Lung microvascular endothelial cell (primary cell): ENCODE measurements at places on chromosomes 16 and 17.
A peak's percentile ranks its signal among the peaks of the same experiment; 100 is the strongest.

DNA sequence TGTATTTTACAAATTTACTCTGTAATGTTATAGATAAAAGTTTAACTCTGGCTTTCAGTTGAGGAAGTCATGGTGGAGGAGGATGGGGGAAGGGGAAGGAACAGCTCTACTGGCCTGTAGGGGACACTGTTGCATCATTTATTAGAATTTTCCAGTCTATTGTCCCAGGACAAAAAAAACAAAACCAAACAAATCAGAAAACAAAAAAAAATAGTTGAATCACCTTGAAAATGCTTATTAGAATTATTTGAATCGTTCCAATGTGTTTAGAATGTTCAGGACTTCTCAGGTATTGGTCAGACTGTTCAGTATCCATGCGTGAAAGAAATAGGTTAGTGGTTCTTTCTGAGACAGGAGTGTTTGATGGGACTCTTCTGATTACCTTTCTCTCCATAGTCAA, 242.0 kb downstream of the FTO start:
- DNase-seq: peak; percentile 71

DNA sequence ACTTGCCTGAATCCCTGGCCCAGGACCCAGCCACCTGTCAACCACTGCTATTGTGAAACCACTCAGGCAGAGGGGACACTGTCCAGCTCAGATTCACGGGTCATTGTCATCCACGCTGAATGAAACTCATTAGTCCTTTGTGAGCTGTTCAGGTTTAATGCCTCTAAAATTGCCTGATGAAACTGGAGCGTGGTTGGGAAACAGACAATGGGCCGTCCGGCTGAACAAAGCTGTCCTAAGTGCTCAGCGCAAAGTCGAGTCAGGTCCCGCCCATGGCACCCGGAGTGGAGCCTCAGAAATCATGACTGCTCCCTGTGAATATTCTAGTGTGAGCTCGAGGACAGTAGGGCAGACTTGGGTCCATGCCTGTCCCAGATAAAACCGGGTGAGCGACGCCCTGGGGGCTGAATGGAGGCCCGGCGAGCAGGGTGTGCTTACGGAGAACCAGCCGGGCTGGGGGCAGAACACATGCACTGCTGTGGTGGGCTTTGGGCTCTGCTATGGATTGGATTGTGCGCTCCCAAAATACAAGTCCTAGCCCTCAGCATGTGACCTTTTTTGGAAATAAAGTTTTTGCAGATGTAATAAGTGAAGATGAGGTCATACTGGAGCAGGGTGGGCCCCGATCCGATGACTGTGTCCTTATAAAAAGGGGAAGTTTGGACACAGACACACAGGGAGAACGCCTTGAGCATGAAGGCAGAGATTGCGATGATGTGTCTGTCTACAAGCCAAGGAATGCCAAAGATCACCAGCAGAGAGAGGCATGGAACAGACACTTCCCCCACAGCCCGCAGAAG, 12.9 kb upstream of the CMIP start:
- DNase-seq: no peak

- peak; percentile 57 for DNase-seq
These were observed 27.5 kb downstream of the PIMREG start for GRCh38 chr17:6471531-6472465.

GRCh38 chr17:59007995-59008394, 98.7 kb downstream of the TRIM37 start:
- no peak for DNase-seq

DNA sequence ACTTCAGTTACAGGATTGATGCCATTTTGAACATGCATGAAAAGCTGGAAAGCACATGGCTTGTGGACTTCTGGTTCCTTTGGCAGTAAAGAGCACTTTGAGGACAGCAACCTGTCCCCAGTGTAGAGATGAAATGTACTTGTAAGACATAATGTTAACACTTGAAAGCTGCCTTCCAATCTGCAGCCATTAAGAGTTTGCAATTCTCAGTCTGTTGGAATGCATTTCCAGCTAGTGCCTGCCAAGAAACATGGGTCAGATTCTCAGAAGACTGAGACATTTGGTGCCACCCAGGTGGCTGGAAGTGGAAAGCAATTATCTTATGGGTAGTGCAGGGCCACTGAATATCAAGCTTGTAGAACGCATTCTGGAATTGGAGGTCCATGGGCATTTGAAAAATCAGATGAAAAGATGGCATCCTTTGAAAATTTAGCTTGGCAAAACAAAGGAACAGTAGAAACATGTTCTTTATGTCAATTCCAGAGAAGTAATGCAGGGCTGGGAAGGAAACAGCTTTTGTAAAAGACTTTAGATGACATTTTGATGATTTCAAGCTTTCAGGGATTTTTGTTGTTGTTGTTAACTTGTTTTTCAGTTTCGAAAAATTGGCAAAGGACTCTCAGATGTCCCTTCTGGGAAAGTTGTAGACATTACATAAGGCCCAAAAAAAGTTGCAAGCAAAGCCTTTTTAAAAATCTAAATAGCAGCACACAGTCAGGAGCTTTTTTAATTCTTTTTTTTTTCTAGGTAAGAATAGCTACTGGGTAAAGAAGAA, 147.0 kb downstream of the ABCA8 start:
- DNase-seq: no peak

GRCh38 chr17:27743281-27743885, 56.9 kb downstream of the NOS2 start:
- no peak for DNase-seq

DNA sequence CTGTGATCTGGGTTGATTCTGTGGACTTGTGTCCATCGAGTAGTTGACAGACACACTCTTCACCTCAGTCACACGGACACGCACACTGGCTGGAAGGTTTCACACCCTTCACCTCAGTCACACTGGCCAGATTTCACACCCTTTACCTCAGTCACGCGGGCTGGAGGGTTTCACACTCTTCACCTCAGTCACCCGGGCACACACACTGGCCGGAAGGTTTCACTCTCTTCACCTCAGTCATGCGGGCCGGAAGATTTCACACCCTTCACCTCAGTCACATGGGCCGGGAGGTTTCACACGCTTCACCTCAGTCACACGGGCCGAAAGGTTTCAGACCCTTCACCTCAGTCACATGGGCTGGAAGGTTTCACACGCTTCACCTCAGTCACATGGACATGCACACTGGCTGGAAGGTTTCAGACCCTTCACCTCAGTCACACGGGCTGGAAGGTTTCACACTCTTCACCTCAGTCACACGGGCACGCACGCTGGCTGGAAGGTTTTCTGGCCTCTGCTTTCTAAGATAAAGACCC, 96.2 kb downstream of the PGS1 start:
- DNase-seq: no peak

DNA sequence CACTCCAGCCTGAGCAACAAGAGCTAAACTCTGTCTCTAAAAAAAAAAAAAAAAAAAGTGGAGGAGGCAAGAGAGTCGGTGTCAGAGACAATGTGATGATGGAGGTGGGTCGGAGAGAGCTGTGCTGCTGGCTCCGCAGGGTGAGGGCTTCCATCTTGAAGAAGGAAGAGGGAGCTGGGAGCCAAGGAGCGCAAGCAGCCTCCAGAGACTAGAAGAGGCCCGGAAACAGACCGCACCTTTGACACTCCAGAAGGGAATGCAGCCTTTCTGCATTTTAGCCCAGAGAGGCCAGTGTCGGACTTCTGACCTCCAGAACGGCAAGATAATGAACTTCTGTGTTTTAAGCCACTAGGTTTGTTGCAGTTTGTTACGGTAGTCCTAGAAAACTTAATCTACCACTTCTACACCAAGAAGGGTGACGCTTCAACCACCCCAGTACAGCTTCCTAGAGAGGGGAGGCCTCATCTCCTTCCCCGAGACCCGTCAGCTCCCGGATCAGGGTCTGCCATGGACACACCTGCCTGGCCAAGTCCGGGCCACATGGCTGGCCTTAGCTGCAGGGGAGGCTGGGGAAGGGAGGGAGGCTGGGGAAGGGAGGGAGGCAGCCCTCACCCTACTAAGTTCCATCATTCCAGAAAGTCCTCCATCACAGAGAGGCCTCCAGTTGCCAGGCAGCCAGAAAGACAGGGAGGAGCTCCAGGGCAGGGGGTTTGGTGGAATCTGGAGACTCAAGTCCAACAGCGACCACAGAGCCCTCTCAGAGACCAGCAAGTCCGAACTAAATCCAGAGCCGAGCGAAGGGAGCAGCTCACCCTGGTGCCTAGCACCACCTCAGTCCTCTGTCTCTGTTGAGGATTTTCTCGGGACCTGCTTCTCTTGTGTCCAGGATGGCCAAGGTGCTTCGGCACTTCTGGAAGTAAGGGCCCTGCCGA, 13.2 kb upstream of the RBFOX3 start:
- DNase-seq: no peak

DNA sequence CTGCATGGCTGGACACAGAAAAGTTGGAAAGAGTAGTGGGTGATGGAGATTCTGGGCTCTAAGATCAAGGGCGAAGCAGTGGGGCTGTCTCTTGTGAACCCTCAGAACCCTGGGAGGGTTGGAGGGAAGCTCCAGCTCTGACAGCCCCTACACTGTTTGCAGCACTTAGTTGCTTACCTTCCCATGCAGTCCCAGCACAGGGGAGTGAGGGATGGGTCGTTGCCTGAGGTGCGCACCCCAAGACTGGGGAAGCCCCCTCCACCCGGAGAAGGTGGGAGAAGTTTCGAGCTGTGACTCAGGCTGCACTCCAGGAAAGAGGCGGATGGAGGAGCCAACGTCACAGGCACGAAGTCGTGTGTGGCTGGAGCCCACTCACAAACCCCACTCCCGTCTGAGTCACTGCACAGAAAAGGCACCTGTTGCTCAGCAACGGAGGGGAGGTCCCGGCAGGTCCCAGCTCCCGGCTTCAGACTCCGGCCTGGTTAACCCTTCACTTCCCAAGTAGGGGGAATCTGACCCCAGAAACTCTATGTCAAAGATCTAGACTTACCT, 60.1 kb downstream of the AIPL1 start:
- no peak for DNase-seq

- DNase-seq: no peak
These were observed 352 bp downstream of the MARF1 start for GRCh38 chr16:15642557-15643047.

DNA sequence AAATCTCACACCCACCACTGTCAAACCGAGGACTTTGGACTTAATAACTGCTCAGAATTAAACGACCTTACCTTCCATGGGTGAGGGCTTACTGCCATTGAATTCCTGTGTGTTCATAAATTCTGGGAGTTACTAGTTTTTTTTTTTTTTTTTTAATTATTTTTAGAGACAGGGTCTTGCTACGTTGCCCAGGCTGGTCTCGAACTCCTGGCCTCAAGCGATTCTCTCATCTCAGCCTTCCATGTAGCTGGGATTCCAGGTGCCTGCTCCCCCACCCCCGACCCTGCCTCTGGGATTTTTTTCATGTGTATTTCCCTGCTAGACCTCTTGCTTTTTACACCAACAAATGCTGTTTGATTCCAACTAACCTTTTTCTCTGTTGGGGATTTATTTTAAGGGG, 14.9 kb upstream of the CD300A start:
- no peak for DNase-seq

GRCh38 chr17:81287741-81288430, 7.2 kb downstream of the SLC38A10 start:
- DNase-seq: peak; percentile 20

DNA sequence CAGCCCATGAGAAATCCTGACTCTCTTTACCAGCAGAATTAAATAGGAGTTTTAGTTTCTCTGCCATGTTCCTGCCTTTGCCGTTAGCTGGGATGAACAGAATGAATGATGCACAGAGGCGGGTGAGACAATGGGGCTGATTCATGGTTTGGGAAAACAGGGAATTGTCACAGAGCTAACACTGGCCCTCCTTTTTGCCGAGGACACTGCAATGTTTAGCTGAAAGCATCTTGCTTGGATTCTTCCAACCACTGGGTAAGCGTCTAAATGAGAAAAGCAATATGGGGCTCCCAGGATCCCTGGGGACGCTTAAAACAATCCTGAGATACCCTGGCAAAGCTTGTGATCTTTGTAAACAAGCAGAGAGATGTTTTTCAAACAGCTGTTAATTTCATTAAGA, 12.8 kb upstream of the PAFAH1B1 start:
- DNase-seq: no peak

GRCh38 chr16:30802936-30803335, 15.9 kb upstream of the ZNF629 start:
- no peak for DNase-seq

DNA sequence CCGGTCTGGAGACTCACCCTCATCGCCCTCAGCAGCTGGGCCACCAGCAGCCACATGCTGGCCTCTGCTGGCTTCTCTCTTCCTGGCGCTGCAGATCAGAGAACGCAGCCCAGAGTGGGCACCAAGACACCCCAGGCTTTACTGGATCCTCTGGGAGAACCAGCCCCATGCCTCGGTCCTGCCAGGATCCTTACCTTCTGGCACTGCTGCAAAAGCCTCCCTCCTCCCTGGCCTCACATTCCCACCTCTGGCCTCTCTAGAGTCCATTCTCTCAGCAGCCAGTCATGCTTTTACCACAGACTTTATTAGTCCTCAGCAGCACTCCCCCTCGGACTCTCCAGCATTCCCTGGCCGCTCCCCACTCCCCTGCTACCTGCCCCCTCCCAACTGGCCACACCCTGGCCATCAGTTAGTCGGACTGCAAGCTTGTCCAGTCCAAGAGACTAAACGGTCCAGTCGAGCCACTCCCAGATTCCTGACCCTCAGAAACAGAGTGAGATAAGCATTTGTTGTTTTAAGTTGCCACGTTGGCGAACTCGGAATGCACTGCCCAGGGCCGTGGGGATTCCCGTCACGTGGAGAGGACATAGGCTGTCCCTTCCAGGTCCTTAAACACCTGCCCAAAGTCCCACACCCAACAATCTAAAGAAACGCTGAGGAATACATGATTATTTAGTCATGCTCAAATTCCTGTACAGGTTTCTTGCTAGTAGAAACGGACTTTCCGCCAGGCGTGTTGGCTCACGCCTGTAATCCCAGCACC, 5.9 kb upstream of the SPG7 start:
- DNase-seq: peak; percentile 44

DNA sequence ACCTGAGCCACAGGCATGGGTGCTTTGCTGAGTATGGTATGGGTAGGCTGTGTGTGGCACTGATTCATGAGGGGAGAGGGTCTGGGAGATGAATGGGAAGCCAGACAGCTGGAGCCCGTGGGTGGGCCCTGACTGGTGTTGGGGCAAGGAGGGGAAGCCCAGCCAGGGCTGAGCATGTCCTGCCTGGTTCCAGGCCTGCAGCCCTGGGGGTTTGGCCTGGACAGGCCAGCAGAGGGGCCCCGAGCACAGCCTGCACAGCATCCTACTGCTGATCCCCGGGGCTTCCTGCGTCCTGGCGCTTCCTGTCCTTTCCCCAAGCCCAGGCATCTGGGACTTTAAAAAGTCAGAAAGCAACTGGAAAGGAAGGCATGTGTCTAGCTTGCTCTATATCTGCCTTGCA, 4.6 kb upstream of the MVD start:
- DNase-seq: no peak

GRCh38 chr17:14112407-14112806, 43.1 kb downstream of the COX10 start:
- DNase-seq: no peak

- no peak for DNase-seq
These were observed 10.9 kb upstream of the KAT7 start for GRCh38 chr17:49777563-49777962.

- DNase-seq: no peak
These were observed 36.1 kb downstream of the GOSR1 start for GRCh38 chr17:30513346-30513745.
